ENCODE measurements at places on chromosomes 1 and 21.

GRCh38 chr21:29371464-29371863, 72.7 kb downstream of the BACH1 start:
- no peak for DNase-seq

DNA sequence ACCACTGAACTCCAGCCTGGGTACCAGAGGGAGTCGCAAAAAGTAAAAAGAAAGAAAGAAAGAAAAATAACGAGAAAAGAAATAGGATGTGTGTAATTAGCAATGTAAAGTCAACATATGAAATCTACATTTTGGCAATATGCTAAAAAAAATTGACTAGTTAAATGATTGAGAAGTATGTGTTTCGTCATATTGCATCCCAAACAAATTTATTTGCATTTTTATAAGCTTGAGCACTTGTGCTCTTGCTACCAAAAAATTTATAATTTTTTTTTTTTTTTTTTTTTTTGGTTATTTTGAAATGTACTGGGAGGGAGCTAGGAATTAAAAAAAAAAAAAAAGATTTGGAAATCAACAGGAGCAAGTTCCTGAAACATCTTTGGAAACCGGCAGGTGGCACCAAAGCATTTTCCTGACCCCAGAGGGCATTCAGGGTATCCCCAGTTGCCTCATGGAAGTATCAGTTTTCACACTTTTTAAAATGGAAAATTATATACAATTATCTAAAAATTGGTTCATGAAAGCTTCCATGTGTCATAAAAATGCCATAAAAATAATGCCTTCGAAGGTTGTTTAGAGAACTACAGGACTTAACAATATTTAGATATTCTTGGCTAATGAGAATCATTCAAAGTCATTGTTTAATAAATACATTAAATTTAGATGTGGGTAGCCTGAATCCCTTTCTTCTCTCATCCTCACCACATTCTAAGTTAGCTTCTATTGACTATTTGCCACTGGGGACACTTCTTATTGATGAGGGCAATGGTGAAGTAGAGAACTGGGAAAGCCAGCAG, 4.8 kb upstream of the HEATR1 start:
- peak; percentile 9 for DNase-seq

GRCh38 chr1:62746086-62746808, 37.7 kb upstream of the ATG4C start:
- DNase-seq, result peak; percentile 31

GRCh38 chr1:3907031-3907534, 7.0 kb upstream of the C1orf174 start:
- DNase-seq, result no peak

GRCh38 chr1:3889936-3890335, 10.1 kb downstream of the C1orf174 start:
- DNase-seq, result no peak

GRCh38 chr1:54645806-54646676, 4.5 kb downstream of the MROH7 start:
- no peak for DNase-seq

GRCh38 chr1:24705260-24706073, 39.8 kb upstream of the CLIC4 start:
- DNase-seq, result peak; percentile 99

GRCh38 chr1:208187499-208188041, 56.6 kb downstream of the PLXNA2 start:
- no peak for DNase-seq

- no peak for DNase-seq
Observed at GRCh38 chr1:27634177-27634984, 604 bp downstream of the FGR start.

DNA sequence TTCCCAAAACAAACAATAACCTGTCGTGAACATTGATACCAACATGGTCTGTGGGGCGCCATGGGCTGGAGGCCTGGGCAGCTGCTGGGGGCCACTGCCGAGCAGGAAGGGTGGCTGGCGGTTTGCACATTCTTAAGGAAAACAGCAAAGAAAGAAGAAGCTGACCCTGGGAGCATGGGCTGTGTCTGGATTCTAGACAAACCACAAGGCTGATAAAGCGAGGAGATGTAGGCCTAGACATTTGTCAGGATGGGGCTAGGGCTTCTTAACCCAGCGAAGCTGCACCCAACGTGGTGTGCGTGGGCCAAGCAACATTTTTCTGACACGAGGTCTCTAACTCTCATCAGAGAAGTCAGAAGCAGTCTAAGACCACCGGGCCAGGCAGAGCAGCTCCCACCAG, 322.1 kb upstream of the VAMP3 start:
- DNase-seq, result no peak

GRCh38 chr1:15331734-15332133, 78.0 kb upstream of the EFHD2 start:
- no peak for DNase-seq

- no peak for DNase-seq
Observed at GRCh38 chr1:24276791-24277190, 42.4 kb upstream of the GRHL3 start.

DNA sequence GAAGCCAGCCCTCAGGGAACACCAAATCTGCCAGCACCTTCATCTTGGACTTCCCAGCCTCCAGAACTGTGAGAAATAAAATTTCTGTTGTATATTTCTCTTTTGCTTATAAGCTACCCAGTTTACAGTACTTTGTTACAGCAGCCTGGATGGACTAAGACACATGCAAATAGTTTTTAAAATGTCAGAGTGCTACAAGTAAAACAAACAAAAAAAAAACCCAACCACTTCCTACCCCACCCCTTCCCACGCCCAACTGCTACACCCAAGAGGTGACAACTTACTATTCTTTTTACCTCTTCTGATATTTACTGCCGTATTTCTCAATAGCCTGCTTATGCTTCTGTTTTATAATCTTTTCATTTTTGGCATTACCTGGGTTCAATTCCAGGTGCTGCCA, 8.6 kb upstream of the SPSB1 start:
- no peak for DNase-seq

GRCh38 chr1:109986054-109986444, 1.5 kb downstream of the AHCYL1 start:
- no peak for DNase-seq

All from COR-L47 (cell line).